Left hindlimb (tissue), 1 donor: ENCODE measurements at places on chromosomes 12 and 14.

DNA sequence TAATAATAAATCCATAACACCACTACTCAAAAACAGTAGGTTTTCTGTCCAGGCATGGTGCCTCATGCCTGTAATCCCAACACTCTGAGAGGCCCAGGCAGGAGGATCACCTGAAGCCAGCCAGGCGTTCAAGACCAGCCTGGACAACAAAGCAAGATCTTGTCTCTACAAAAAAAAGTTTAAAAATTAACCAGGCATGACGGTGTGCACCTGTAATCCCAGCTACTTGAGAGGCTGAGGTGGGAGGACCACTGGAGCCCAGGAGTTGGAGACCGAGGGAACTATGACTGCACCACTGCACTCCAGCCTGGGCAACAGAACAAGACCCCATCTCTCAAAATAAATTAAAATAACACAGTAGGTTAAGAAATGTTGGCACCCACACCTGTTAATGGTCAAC lies 44.5 kb upstream of the AP4S1 start:
- DNase-seq: no peak

DNA sequence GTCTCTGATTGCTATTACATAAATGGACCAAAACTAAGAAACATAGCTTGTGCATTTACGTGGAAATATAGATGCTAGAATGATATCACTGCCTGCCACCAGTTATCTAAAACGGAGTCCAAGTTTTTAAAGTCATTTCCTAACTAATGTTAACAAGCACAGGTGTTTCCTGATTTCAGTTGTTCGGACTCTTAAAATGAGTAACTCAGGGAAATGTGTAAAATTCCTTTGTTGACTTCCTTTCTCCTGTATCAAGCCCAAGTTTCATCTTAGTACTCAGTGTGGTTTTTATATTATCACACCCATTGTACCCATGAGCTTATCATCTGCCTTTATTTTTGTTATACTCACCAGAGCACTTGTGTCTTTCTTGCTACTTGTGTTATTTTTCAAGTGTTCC lies 13.2 kb upstream of the PRKCH start:
- DNase-seq: no peak

- no peak for DNase-seq
Observed at GRCh38 chr12:7146906-7147305, 16.7 kb downstream of the CLSTN3 start.

DNA sequence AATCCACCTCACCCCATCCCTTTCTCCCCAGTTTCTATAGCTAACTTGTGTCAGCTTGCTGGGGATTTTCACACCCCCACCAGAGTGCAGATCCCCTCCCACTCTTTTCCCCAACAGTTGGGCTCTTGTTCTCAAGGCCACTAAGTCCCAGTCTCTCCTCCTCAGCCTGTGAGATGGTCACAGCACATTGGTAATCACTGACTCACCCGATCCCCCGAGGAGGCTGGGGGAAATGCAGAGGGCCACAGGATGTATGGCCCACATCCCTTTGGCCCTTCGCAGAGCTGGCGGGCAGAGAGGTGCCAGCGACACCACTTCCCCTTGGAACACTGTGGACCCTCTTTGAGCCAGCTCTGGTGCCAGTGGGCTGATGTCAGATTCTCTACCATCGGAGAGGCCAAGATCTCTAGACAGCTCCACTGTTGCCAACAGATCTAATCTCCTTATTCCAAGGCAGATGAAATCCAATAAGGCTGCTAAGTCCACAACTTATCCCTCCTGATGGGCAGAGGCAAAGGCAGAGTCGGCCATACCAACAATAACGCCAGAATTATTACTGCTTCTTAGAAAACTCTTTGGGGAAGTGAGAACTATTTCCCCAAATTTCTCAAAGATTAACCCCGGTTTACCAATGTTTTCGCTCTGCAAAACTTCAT lies 1.6 kb downstream of the FMNL3 start:
- peak; percentile 54 for DNase-seq
